ENCODE measurements at places on chromosomes 12 and 14.

DNA sequence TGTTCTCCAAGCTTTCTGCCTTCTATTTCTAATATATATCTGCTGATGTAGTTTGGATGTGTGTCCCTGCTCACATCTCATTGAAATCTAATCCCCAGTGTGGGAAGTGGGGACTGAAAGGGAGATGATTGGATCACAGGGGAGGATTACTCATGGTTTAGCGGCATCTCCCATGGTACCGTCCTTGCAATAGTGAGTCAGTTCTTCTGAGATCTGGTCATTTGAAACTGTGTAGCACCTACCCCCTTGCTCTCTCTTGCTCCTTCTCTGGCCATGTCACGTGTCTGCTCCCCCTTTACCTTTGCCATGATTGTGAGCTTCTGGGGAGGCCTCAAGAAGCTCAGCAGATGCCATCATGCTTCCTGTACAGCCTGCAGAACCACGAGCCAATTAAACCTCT, 26.2 kb upstream of the ALX1 start:
- no peak for DNase-seq

- DNase-seq = no peak
Observed at GRCh38 chr12:94603434-94604365, 46.7 kb downstream of the TMCC3 start.

DNA sequence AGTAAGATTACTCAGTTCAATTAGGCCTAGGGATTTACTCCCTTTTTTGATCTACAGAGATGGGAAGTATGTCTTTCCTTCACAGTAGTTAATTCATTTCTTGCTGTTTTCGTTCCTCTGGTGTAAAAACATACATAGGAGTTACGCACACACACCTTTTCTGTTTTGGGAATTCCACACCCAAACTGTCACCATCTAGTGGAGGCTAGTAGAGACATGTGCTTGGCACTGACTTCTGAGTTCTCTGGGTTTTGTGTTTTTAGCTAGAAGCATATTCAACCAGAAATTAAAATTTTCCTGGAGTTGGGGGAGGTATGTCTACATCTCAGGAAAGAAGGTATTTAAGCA, 1.4 kb downstream of the SUSD6 start:
- no peak for DNase-seq

- no peak for DNase-seq
Observed at GRCh38 chr12:57726884-57727757, 11.4 kb downstream of the AGAP2 start.

DNA sequence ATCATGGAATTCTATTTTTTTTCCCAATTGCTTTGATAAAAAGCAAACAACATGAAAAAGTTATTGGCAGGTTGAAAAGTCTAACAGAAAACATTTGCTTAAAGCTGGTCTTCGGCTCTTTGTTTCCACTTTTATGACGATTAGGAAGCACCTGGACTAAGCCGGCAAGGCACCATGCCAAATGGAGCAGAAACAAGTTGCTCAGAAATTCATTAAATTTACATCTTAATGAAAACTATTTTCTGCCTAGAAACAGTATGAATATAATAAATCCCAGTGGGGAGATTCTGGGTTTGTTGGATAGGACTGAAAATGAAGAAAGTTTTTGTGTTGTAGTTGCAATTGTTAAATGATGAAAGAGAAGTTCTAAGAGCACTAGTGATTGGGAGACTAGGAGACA, 51.4 kb upstream of the OR9K2 start:
- no peak for DNase-seq

DNA sequence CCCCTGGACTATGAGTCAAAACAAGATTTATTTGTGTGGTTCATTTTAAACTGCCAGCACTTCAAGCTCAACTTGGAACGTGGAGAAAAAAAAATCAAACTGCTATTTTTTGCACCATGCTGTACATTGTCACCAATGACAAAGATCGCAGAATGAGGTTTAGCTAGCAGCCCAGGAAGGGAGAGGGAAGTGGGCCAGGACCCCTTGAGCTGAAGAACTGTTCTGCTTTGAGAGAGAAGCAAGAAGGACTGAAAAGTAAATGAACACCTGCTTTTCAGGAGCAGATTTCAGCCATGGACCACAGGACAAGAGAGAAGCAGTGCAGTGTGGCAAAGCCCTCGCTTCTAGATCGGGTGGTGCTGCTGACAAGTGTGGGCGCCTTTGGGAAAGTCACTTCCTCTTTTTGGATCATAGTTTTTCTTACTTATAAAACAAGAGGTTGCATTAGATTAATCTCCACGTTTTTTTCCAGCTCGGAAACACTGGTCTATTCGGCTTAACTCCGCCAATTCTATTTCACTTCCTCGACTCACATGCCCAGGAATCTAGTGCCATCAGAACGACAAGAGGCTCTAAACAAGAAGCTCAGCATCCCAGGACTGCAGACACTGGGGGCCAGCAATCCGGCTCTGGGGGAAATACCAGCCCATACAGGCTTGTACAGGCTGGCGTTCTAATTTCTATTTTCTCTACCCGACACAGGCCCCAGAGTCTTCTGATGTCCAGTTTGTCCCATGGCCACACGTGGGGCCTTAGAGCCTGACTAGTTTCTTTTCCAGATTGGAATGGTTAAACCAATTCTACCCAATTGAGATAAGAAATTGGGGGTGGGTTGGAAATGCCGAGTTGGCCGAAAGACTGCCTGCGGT, 129.9 kb downstream of the CRACR2A start:
- DNase-seq = no peak

DNA sequence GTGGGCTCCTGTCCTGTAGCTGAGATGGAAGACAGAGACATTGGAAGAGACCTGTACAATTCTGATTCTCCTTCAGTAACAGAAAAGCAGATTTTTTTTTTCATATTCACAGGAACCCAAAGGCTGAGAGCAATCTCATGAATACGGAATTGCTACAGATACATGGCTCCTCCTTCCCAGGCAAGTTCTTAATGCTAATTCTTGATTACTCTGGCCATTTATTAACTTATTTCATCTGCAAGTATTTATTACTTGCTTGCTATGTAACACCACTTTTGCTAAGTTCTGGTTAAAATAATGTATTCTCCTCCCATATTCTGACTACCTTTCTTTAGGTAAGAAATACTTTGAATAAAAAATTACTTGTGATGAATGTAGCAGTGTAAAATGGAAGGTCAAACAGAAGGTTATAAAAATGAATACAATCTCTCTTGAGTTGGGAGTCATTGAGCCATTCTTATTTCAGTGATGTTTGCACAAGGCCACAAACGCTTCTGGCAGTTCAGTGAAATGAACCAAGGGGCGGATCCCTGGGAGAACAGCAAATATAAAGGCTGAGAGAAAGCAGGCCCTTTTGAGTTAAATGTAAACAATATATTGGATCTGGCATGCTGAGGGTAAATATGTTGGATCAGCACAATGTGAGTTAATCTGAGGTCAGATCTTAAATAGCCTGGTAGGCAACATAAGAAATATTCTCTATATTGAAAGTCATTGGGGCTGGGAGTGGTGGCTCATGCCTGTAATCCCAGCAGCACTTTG, 37.6 kb downstream of the MUCL1 start:
- no peak for DNase-seq

GRCh38 chr12:75862692-75863471, 168.7 kb downstream of the PHLDA1 start:
- no peak for DNase-seq

- no peak for DNase-seq
Observed at GRCh38 chr12:47343684-47344567, 264.2 kb upstream of the AMIGO2 start.

DNA sequence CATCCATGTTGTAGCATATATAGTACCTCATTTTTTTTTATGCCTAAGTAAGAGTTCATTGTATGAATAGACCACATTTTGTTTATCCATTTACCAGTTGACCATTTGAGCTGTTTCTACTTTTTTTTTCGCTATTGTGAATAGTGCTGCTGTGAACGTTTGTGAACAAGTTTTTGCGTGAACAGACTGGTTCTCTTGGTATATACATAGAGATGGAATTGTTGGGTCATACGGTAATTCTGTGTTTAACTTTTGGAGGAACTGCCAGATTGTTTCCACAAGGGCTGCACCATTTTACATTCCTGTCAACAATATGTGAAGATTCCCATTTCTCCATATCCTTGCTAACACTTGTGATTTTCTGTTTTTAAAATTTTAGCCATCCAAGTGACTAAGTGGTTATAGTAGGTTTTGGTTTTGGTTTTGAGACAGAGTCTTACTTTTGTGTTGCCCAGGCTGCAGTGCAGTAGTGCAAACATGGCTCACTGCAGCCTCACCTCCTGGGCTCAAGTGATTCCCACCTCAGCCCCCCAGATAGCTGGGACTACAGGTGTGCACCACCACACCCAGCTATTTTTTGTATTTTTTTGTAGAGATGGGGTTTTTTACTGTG, 68.3 kb upstream of the AMN start:
- no peak for DNase-seq

DNA sequence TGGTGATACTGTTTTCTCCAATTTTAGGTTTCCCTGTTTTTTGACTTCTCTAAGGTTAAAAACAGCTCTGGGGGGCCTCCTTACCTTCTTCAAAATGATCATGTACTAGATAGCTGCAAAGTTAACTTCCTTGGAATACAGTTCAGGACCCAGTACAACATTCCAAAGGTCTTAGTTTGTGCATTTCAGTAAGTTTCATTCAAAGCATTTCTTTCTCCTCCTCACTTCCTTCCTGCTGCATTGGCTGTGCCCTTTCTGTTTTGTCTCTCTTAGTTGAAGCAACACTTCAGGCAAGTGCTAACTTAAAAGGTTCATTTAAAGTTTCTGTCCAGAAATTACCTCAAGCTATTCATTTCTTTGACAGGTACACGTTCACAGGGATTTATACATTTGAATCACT, 95.7 kb downstream of the SCN8A start:
- no peak for DNase-seq

- no peak for DNase-seq
Observed at GRCh38 chr14:22535916-22536315, 53.1 kb downstream of the DAD1 start.

DNA sequence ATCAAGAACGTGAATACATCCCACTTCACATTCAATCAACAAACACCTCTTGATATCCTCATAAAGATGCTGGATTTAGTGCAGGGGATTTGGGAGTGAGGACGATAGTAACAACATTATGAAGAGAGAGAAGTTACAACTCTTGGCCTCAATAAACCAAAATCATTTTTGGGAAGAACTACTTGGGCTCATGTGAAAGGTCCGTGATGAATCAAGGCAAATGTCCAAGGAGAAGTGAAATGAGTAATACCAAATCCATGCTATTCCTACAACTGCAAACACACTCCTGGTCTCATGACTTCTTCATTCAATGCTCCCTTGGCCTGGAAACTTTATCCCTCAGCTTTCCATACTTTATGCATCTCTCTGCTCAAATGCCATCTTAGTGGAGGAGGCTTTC, 162.0 kb upstream of the LMNTD1 start:
- no peak for DNase-seq

GRCh38 chr12:119247720-119248043, 69.0 kb downstream of the HSPB8 start:
- no peak for DNase-seq

DNA sequence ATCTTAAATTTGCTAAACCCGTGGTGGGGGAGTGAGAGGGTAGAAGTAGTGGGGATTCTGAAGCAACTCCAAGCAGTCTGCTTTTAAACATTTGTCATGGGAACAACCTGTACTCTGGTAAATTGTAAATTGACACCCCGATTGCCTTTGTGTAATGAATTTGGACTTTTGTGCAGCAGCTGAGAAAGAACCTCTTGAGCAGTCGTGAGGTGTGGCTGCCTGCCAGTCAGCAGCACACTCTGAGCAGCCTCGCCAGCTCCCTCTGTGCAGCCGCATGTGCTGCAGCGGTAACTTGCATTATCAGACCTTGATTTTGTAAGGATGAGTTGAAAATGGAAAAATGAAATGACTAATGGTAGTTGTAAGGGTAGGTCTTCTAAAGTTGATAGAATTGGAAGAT, 74.3 kb downstream of the SUSD6 start:
- no peak for DNase-seq

DNA sequence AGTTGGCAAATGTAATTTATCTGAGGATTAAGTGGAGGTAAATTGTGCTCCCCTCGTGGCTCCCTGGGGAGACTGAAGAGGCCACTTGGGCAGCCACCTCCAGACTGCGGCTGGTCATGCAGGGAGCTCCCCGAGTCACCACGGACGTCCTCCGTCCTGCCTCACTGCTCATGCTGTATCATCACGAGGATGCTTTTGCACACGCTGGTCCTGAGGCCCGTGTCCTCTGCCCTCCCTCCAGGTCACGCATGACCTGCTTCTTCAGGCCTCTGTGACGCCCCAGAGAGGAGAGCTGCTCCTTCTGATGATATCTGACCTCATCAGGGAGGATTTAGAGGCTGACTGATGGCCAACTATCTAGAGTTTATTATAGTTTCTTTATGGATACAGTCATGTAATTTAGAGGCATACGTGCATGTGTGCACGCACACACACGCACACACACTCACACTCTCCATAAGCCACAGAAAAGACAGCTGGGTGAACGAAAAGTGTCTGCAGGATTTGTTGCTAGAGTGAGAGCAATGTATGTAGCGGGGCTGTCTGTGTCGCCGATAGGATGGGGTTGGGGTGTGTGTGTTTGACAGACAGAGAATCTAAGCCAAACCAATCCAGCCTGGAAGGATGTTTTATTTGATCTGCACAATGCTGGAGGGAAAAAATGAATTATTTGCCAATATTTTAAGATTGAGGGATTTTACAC, 160.0 kb downstream of the ADGRD1 start:
- DNase-seq = no peak

- DNase-seq = no peak
Observed at GRCh38 chr12:88450136-88450535, 130.1 kb downstream of the KITLG start.

DNA sequence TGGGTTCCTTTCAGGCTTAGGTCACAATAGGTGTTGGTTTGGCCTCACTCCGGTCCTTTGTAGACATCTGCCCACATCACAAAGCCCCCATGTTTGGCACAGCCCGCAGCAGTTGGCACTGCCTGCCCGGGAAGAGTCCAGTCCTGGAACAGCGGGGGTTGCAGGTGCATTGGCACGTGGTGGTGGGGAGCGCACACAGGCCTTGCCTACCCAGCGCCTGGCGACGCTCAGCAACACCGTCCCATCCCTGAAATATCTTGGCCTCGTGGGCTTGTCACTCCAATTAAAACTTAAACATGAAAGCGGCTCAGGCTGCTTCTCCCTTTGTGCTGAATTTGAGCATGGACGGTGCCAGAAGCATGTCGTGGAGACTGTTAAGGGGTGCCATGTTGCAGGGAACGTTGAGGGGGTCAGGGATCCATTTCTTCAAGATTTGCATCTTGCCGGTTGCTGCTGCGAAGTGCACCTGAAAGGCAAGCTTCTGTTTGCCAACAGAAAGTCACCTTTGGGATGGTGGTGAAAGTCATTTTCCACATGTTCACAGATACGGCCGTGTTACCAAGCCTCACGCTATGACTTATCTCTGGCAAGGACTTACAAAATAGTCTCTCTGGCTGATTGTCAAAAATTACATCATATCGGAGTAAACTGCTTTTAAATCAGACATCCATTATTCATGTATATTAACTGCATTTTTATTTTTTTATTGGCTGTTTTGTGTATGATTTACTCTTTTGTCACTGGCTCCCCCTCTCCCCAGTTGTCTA, 91.5 kb downstream of the FBXW8 start:
- DNase-seq = no peak

DNA sequence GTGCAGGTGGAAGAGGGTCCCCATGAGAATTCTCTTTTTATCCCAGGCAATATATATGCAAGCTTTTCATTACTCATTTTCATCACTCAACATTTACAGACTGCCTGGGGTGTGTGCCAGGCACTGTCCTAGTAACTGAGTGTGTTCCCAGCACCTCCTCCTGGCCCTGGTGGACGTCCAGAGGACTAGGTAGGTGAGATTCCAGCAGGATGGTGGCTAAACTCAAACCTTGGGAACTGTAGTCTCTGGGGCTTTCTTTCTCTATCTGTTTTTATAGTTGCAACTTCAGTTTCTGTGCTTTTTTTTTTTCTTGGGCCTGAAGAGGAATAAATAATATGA, 63.8 kb downstream of the SUSD6 start:
- DNase-seq = no peak
